ENCODE measurements at places on chromosomes 13 and 19.

DNA sequence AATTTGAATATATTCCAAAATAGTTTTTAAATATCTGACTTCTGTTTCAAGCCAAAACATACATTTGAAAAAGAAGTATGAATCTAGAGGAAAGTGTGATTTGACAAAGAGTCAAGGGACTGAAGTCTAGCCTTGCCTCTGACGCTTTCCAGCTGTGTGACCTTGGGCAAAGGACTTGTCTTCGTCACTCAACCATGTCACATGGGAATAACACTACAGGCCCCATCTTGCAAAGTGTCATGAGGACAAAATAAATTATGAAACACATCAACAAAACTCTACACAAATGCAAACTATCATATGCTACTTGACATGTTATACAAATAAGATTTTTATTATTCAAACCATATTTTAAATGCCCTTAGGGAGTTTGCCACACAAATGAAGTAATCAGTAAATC lies 73.0 kb downstream of the CYSLTR2 start:
- DNase-seq, result no peak

DNA sequence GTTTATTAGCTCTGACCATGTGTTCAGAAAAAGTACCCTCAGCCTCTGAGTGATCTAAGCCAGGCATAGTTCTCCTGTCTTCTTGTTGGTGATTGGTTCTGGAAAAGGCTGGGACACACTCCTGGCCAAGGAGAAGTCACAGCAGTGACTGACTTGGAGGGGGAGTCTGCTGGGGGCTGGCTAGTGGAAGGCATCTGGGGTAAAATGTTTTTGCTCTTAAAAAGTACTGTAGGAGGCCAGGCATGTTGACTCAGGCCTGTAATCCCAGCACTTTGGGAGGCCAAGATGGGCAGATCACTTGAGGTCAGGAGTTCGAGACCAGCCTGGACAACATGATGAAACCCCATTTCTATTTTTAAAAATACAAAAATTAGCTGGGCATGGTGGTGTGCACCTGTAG lies 21.7 kb downstream of the FAM187B start:
- DNase-seq, result peak; percentile 25

- DNase-seq, result no peak
Measured at GRCh38 chr19:3503036-3503572, 2.6 kb upstream of the DOHH start.

DNA sequence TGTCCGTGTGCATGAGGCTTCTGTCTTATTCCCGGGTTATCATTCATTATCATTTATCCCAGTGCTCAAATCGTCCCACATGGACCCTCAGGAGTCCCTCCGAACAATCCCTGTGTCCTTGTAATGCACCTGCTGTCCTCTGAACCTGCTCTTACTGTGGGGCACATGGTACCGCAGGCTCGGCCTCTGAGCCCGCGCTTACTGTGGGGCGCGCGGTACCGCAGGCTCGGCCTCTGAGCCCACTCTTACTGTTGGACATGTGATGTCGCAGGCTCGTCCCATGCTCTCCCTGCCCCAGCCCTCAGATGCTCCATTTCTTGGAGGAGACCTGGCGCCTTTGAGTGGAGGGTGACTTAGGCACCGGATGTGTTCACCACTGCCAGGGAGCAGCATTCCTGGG lies 16.8 kb upstream of the ZNF554 start:
- DNase-seq, result no peak

DNA sequence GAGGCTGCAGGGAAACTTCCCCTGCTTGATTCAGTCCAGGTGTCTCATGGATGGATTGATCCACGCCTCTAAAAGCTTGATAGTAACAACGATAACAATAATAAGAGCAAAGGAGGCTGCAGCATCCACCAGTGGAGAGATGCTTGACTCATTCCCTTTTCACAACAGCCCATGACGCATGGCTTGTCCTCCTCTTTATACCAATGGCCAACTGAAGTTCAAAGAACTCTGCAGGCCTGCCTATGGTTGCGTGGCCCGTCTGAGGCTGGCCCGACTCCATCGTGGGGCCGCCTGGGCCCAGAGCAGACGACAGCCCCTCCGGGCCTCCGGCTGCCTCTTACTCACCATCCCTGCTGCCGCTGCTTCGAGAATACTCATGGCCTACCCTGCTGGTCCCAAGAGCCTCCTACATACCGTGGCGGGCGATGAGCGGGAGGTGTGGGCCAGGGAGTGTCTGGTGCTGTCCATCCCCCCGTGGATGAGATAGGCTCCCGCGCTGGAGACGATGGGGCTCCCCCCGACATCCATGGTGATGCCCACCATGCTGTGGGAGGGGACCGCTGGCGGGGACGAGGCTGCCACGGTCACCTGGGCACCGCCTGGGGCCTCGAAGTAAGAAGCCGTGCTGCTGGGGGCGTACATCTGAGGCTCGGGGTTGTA lies 61.8 kb upstream of the RANBP3 start:
- no peak for DNase-seq

- peak; percentile 58 for DNase-seq
Measured at GRCh38 chr19:48997972-48998371, 4.3 kb downstream of the RUVBL2 start.

- no peak for DNase-seq
Measured at GRCh38 chr13:112062571-112063570, 4.1 kb upstream of the SOX1 start.

DNA sequence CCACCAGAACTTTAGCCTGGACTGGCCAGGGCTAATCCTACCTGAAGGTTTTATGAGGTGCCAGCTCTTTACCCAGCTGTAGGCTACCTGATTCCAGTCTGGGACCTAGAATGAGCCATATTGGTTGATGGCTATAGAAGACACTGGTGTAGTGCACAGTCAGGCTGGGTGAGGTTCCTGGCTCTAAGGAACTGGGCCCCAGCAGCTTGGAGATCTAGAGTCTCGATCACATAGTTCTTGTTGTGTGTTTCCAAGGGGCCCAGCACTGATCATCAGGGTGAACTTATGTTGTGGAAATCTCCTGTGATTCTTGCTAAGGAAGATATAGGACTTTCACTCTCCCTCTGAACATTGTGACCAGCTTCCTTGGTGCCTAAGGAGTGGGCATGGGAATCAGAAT lies 236.3 kb downstream of the ZNF536 start:
- no peak for DNase-seq

- no peak for DNase-seq
Measured at GRCh38 chr13:62302341-62302740, 886.7 kb upstream of the PCDH20 start.

DNA sequence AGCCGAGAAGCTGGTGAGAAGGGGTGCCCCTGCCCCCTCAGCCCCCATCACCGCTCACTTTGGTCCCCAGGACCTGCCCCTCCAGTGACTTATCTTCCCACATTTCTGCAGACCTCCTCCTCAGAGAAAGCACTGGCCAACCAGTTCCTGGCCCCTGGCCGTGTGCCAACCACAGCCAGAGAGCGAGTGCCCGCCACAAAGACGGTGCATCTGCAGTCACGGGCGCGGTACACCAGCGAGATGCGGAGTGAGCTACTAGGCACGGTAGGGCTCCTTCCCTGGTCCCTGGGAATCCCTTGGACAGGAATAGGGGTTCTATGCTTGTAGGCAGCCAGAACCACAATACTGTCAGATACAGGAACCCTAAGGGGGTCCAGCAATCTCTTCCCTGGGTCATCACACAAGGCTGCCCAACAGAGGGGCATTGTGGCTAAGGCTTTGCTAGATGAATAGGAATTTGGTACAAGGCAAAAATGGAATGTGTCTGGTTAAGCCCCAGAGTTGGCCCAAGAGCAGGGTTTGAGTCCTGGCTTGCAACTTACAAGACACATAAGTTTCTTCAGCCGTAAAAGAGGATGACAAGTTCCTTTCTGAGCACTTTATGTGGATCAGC lies 1.0 kb downstream of the USE1 start:
- no peak for DNase-seq
